ENCODE measurements at places on chromosomes 7 and 10.

- DNase-seq: no peak
Measured at GRCh38 chr7:151711906-151712809, 164.8 kb downstream of the PRKAG2 start.

DNA sequence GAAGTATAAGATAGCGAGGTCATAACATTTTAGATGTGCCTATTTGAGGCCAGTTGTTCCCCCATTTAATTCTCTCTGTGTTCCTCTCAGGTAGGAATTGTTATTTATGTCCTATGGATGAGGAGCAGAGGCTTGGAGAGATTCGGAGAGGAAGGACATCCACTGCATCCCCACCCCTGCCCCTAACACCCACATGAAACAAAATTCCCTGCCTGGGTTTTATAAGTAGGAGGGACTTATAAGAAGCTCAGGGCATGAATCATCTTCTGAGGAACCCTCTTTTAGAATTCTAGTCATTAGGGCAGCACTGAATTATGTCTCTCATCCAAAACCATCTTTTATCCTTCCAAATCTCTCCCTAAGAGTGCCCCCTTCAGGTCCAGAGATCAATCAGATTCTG, 5.0 kb downstream of the CHAT start:
- no peak for DNase-seq

- DNase-seq: no peak
Measured at GRCh38 chr7:155187061-155187785, 110.5 kb upstream of the INSIG1 start.

DNA sequence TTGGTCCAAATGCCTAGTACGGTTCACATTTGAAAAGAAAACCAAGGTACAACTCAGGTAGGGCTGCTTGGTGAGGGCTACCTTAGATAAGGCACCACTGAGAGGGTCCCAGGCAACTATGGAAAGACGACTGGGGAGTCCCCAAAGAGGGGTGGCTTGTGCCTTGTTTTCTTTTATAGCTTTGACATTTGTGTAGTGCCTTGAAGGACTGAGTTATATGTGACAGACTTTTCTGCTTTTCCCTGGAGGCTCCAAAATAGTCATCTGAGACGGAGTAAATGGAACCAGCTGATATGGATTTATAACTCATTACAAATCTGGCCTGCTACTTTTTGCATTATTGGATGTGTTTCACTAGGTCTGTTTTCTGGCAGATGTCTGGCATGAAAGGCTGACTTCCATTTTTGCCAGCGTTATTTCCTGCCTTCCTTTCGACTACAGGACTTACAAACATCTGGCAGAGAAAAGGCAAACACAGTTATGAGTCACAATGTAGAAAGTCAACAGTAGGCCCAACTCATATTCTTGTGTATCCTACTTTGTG, 88.2 kb upstream of the IMMP2L start:
- no peak for DNase-seq

GRCh38 chr7:121352323-121352722, 23.5 kb downstream of the WNT16 start:
- DNase-seq: no peak

DNA sequence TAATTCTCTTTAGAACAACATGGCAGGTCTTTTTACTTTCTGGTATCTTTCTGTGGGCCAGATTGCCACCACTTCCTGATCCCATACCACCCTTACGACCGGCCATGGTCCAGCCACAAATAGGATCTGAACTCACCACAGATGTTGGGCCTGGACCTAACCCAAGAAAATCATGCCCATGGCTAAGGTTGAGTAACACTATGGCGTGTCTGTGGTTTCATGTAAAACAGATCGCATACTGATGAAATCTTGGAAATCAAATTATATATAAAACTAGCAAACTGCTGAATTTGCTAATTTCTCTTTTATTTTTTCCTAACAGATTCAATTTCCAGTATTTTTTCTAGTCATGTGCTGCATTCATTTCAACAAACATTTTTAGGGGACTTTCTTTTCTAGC, 77.2 kb downstream of the CH25H start:
- DNase-seq: no peak

DNA sequence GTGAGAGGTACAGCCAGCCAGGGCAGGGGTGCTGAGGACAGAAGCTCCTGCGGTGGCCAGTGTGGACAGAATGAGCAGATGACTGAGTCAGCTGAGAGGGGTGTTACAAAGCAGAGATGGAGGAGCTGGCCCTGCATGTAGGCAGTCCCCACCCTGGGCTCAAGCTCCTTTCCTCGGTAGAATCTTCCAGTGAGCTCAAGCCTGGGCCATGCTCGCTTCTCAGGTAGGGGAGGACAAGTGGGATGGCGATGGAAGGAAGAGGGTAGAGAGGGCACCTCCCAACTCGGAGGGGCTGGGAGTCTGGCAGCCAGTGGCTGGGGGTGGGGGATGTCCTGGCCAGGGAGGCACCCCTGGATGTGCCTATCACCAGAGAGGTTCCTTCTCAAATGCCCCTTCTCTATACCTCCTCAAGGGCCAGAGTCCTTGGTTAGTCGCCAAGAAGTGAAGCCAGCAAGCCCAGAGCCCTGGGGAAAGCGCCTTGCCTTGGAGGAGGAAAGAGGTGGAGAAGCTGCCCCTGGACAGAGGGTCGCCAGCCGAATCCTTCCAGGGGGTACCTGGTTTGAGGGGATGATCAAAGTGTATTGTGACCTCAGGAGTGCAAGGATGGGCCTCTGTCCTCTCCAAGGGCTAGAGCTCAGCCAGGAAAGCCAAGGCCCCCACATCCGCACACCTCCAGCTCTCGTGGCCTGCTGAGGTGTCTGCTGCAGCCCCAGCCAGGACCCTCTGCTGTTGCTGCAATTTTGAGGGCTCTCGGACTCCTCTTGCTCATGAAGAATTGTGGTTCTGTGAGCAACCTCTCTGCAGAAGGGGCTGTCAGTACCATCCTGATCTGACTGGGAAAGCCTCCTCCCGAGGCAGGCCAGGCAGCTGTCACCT, 88.6 kb upstream of the MACROH2A2 start:
- no peak for DNase-seq

GRCh38 chr10:75465450-75465827, 34.0 kb downstream of the LRMDA start:
- no peak for DNase-seq

GRCh38 chr7:82179311-82179710, 264.3 kb downstream of the CACNA2D1 start:
- no peak for DNase-seq

DNA sequence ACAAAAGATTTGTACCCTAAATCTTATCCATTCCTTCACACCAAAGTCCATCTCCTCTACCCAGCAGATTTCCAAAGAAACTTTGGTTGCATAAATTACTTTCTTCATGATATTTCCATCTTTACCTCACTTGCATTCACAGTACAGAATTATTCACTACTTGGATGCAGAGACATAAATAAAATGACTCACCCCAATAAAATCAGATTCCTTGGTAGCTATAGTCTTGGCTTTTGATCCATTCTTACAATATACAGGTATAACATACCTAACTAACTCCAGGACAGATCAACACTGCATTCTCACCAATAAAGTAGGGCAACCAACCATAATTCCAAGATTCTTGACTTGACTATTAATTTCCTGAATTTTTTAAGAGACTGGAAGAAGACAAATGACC, 815.1 kb downstream of the MAGI2 start:
- DNase-seq: no peak

- DNase-seq: no peak
Measured at GRCh38 chr10:114615600-114616007, 42.5 kb downstream of the ABLIM1 start.

DNA sequence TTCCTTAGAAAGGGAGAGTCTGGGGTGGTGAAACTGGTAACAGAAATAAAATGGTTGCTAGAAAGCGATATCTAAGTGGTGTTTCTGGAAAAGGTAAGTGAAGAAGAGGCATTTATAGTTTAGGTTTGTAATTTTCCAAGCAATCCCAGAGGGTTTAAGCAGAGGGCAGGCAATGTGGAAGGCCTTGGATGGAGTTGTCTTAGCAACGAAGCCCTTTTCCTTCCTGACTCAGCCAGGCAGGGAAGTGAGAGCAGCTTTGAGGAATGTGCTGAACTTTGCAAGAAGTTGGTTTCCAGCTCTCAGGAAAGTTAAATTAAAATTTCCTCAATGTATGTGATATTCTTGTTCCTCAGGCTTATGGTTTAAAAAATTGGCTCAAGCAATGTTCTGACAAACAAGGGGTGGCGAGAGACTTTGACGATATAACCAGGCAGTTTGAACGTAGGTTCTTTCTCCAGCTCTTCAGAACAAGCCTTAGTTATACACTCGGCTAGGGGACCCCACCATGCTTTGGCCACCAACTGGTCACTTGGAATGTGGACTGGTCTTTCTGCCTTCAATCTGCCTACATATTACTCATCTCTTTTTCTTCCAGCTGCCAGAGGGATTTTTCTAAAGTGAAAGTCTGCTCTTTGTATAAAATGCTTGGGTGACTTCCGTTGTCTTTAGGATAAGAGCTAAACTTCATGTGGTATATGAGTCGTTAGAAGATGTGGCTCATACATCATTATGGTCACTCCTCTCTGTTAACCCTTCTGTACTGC, 66.9 kb upstream of the SLC25A13 start:
- no peak for DNase-seq

DNA sequence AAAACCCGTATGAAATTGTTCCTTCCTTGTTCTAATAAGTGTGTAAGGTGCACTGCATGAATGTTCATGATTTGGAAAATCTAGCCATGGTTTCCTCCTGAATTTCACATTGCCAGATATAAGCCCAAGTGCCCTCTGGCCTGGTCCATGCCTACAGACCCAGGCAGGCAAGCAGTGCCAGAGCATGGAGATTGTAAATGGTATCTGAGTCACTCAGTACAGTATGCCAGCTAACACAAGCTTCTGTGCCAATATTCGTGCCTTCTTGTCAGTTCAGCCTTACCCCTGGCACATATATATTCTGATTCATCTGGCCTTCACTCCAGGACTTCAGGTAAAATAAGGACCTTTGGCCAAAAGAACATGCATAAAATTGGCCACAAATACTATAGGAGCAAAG, 38.4 kb upstream of the PDE1C start:
- DNase-seq: no peak

DNA sequence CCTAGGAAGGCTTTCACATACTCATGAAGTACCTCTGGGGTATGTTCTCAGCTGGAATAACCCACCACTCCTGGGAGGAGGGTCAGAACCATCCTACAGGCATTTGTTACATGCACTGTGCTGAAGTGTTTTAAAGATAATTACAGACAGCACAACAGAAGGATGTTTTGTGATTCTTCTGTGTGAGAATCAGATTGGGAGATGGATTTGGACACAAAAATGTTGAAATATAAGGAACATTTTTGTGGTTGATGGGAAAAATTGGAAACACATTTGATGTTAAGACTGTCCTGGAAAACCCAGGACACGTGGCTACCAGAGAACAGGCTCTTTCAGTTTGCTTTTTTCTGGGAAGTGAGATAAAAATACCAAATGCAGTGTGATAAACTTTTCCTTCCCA, 61.4 kb downstream of the BICC1 start:
- DNase-seq: no peak

DNA sequence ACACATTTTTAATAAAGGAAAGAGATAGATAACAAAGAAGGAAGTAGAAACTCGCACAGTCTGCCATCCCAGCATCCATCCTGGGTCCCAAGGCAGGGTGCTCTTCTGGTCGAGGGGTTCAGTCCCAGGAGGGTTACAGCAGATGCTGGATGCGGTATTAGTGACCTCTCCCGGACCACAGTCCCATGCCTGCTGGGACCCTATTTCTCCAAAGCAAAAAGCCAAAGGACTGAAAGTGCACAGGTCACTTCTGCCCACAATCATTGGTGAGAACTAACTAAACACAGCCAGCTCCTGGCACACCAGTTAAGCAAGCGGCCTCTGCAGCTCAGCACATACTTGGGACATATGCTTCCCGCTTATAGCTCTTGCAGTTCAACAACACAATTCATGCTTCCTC, 96.1 kb upstream of the HABP2 start:
- DNase-seq: no peak

- no peak for DNase-seq
Measured at GRCh38 chr7:133434246-133434865, 181.5 kb downstream of the EXOC4 start.

- DNase-seq: no peak
Measured at GRCh38 chr7:45007106-45007505, 7.1 kb downstream of the CCM2 start.

GRCh38 chr7:155059703-155060102, 10.4 kb upstream of the HTR5A start:
- no peak for DNase-seq

DNA sequence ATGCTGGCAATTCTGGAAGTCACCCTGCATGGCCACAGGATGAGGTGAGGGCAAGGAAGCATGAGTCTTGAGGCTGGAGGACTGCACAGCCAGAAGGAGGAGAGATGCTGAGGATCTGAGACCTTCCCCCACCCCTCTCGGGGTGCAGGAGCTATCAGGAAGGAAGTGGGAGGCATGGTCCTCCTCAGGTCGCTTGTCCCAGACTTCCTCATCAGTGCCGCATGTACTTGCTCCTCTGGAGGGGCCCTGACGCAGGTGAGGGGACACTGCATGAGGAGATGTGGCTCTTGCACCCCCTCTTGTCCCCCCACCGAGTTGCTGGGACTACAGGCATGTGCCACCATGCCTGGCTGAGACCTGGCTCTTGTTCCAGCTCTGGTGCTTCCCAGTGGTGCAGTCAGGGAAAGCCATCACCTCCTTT, 5.7 kb upstream of the ZMIZ1 start:
- no peak for DNase-seq

GRCh38 chr10:73763343-73763742, 18.5 kb upstream of the CHCHD1 start:
- no peak for DNase-seq

GRCh38 chr7:133934262-133934976, 192.7 kb upstream of the LRGUK start:
- DNase-seq: no peak

DNA sequence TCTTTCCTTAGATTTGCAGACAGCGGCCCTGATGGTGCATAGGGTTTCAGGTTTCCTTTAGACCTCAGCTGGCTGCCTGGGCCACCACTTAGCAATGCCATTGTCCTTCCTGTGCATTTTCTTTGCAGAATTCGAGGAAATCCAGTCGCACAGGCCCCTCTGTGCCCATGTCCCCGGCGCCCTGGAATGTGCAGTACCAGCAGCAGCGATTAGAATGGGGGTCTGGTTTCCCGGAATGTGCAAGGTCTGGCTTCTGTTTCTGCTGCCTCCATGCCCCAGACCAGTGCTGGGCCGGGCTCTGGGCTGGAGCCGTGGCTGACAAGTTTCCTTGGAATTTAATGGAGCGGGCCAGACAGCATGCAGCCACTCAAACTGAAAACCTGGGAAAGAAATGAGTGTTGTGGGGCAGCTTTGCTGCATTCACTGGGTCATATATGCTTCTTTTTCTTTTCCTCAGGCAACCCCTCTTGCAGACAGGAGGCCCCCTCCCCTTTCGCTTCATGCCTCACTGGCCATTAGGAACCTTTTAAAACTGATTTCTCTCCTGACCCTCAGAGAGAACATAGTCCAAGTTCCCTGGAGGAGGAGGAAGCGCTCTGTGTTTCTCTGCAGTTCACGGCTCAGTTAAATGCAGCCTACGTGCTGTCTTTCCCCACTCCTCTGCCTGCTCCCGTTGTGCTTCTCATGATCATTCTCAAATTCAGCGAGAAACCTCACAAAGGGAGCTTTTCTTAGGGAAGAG, 14.4 kb downstream of the HTRA1 start:
- DNase-seq: no peak
